ENCODE measurements at places on chromosomes 11 and 22.
A peak's percentile ranks its signal among the peaks of the same experiment; 100 is the strongest.

GRCh38 chr22:32255217-32255616 is at the start of gene SLC5A4:
SLC5A4 (minus strand) TSS chr22:32255347; CDS start chr22:32255329, 18 bp downstream.
- no peak for DNase-seq

- DNase-seq = no peak
Measured at GRCh38 chr11:64342869-64343745, 3.1 kb downstream of the CCDC88B start.

- DNase-seq = no peak
Measured at GRCh38 chr11:15742626-15743519, 613.5 kb downstream of the SOX6 start.

DNA sequence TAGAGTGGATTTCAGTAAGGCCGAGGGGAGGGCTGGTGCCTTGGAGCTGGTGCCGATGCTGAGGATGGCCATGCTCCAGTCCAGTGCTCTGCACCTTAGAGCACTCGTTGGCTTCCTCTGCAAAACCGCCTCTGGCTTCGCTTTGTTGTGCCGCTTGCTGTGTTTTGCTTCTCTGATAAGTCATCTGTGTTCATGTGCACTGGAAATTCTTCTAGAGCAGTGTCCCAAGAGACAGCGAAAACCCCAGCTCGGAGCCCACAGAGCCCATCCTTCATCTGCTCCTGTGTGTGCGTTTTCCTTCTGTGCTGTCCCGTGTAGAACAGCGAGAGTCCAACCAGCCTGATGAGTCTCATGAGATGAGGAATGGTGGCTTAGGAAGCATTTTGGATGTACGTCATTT is 12.1 kb downstream of the FAM118A start:
- DNase-seq = no peak

GRCh38 chr11:110070176-110070575 is 23.0 kb upstream of the ZC3H12C start:
- no peak for DNase-seq

- DNase-seq = no peak
Measured at GRCh38 chr11:131998020-131998419, 627.6 kb downstream of the NTM start.

DNA sequence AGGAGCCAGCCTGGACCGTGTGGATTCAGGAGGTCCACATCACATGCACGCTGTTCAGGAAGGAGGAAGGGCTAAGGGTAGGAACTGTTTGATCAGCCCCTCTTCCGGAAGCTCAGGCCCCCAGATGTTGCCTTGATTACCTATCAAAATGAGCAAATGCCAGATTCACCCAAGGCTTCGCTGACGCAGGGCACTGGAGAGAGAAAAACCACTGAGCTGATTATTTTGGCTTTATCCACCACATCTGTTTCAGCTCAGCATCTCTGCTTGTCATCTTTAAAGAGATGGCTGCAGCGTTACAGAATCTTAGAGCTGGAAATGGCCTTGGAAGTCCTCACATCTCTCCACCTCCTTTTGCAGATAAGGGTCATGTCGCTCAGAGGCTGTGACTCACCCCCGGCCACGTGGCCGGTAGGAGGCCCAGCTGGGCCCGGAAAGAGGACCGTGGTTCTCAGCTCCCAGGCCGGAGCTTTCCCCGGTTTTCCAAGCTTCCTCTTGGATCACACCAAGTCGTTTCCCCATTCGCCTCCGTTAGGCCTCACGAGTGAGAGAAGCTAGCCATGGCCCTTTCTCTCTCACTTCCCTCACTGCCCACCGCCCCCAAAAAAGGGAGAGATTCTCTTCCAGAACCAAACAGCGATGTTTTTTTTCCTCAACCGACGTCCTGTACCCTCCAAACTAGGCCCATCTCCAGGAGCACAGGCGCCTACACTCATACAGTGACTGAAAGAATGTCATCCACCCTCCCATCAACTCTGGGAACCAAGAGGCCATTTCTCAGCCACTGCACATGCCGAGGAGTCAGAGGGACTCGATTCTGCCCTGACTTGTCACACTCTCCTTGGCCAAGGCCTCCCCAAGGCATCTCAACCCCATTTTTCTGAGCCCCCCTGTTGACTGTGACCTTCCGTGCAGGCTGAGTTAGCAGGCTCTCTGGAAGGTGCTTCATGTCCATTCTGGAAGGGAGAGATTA is 37.6 kb downstream of the LIF start:
- no peak for DNase-seq

GRCh38 chr22:35225010-35225409 is 32.3 kb upstream of the HMGXB4 start:
- no peak for DNase-seq

DNA sequence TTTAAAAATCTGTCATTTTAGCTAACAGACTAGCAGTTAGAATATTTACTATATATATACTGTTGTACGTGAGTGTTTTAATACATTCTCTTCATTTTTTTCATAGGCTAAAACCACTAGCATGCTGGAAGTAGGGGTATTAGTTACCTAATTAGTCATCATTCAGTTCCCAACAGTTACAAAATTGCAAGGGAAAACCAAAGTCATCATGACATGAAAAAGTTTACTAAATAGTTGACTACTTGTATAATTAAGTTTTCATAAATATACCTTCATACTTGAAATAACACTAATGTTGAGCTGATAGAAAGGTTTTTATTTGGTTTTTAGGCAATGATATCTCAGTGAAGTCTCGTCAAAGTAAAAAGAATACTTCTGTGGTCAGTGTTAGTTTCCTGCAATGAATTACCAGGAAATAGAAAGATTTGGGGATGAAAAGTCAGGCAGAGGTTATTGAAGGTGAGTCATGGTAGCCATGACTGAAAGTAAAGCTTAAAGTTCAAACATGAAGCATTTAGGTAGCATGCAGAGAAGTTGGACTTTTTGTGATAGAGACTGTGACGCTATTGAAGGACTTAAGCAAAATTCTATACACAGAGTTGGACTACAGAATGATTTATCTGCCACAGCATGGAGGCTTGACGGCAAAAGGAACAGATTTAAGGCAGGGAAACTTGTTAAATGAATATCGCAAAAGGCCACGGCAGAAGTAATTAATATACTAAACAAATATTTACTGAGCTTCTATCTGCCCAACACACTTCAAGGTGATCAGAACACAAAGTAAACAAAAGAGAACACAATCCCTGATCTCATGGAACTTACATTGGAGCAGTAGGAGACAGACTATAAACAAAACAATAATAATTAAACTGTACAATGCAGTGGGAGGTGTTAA is 828.1 kb upstream of the FAT3 start:
- DNase-seq = no peak

GRCh38 chr11:4180441-4181183 is 86.0 kb downstream of the RRM1 start:
- no peak for DNase-seq

DNA sequence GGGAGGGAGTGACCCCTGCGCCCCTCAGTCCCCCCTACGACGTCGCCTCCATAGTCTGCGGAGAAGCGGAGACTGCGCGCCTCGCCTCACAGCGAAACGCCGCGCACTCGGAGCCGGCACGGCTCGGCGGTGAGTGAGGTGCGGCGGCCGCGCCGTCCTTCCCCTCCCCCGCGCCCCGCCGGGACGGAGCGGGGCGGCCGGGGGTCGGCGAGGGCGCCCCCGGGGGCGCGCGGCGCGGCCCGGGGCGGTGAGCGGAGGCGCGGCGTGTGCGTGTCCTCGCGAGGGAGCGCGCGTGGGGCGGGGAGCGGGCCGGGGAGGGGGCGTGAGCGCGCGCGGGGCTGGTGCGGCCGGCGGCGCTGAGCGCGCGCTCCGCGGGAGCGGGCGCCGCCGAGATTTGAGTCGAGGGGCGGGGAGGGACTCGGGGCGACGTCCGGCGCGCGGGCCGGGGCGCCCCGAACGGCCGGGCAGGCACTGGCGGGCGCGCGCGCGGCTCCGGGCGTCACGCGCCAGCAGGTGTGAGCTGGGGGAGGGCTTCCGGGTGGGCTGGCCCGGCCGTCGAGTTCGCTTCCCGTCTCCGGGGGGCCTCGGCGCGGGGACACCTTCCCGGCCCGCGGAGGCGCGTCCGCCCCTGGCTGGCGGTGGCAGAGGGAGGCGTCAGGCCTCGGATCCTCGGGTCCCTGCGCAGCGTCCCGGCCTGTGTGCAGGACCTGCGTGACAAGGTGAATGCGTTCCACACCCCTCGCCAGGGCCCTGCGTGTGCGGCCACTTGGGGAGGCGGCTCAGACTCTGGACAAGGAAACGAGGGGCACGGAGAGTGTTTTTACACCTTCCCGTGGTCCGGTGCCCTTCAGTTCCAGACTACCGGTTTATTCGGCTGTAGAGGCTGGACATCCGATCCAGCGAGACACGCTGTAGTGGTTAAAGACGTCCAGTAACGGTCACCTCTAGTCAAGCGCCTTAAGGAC is 50.4 kb downstream of the FAM83F start:
- peak; percentile 28 for DNase-seq

DNA sequence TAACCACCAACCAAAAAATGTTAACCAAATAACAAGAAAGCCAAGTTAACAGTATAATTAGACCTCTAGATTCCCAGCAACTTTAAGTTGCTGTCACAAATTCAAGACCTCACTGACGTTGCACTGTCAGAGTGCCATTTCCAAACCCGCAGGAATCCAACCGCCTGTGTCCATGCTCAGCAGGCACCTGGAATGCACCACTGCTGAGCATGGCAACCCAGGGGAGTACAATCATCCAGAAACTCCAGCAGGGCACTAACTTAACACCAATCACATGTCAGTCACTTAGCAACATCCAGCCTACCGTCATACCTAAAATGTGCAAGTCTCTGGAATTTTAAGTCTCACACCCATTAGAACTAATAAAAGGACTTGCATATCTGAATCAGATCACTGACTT is 48.8 kb downstream of the SMCO4 start:
- DNase-seq = no peak

DNA sequence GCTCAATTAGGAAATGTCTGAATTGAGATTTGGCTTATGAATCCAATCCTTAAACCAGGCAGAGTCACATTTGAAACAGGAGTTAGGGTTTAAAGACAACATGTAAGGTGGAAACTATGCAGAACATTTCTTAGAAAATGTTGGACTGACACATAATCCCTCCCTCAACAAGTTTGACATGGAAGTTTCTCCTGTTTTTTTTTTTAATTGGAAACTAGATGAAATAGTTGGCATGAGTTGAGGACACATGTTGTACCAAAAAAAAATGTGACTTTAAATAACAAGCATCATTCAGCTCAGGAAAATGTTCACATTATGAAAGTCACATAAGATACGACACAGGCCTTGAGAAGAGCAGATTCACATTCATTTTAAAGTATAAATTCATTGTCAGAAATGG is 154.9 kb upstream of the DDI1 start:
- DNase-seq = no peak

GRCh38 chr22:47095395-47096122 is 333.1 kb downstream of the TBC1D22A start:
- no peak for DNase-seq

DNA sequence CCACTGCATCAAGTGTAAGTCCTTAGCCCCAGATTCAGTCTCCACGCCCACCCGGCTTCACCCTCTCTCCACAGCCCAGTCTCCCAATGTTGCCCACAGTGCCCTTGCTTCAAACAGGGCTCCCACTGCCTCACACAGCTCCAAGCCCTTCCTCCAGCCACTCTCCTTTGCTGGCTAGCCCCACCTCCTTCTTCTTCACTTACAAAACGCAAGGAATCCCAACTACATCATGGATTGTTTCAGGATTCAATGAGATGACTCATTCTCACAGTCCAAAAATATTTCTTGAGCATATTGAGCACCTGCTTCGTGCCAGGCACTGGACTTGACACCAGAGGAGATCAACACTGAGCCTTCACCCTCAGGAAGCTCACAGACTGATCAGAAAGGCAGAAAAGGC is 533.5 kb downstream of the BUD13 start:
- DNase-seq = no peak
